T-cell (primary cell): ENCODE measurements at places on chromosomes 3 and 15.

- DNase-seq = no peak
These were observed 42.5 kb upstream of the UBE3A start for GRCh38 chr15:25481208-25481859.

DNA sequence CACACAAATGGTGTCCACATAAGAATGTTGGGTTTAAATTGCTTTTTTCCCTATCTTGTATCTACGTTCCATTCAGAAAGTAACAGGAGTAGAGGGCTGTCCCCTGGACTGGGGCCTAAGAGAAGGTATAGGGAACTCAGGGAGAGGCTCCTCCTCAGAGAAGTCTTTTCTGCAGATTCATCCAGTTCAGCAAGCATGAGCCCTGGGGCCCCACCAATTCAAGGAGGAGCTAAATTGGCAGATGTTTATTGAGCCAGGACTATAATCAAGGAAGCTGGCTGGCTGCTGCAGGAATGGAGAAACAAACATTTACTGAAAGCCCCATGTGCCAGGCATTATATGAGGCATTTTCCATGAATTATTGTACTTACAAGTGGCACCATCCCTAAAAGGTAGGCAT lies 22.1 kb upstream of the LARS2 start:
- no peak for DNase-seq

GRCh38 chr3:113018536-113019181 lies 27.9 kb downstream of the GTPBP8 start:
- no peak for DNase-seq

- no peak for DNase-seq
These were observed 138.5 kb downstream of the RORA start for GRCh38 chr15:61090386-61091288.

DNA sequence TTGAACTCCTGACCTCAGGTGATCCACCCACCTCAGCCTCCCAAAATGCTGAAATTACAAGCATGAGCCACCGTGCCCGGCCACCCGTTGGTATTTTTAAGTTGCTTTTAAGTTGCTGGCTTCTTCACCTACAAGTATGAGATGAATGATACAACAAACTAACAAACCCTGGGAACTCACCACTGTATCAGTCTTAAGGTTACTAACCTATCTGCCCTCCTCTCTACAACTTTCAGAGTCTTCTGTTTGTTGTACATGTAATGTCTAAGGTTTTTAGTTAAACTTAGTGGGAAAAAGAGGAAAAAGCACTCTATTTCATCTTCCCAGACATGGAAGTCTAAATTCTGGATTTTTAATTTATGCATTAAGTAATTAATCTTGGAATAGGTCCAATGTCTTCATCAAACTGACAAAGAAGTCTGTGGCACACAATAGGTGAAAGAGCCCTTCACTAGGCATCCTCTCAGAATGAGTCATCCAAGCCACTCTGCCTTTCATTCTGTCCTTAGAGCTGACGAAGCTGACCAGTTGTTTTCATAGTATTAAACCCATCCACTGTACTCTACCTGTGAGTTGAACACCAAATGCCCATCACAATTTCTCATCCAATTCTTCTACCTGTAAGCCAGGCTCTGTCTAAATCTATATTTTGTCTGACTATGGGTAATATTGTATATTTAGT lies 936.1 kb downstream of the TUSC7 start:
- DNase-seq = no peak

- no peak for DNase-seq
These were observed 29.4 kb downstream of the LYSMD4 start for GRCh38 chr15:99703603-99704443.

DNA sequence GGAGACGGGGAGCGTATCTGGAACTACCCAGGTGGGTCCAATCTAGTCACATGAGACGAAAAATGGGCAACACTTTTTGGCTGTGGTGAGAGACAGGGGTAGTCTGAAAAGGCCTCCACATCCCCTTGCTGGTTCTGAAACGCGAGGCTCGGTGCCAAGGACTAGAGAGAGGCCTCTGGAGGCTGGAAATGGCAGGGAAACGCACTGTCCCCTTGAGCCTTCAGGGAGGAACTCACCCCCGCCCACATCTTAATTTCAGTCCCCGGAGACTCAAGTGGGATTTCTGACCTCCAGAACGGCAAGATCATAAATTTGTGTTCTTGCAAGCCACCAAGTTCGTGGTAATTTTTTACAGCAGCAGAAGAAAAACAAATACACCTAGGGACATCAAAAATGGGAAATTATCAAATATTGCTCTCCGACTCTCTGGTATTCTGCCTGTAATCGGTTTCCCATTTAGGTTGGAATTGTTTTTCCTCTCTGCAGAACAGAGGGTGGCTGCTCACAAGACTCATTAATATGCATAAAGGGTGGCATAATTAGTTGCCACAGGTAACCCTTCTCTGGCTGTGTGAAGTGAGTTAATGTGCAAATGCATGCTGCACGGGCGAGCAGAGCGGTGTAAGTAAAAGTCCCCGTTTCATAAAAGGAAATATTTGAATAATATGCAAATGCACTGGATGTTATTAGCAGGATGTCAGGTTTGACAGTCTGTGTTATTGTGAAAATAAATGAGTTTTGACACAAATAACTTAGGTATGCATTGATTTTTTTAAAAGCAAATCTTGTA lies 185.7 kb downstream of the ARRDC4 start:
- no peak for DNase-seq

- no peak for DNase-seq
These were observed 379.3 kb downstream of the NTRK3 start for GRCh38 chr15:87877114-87877810.

- DNase-seq = no peak
These were observed 4.8 kb downstream of the SCG5 start for GRCh38 chr15:32646291-32646690.

DNA sequence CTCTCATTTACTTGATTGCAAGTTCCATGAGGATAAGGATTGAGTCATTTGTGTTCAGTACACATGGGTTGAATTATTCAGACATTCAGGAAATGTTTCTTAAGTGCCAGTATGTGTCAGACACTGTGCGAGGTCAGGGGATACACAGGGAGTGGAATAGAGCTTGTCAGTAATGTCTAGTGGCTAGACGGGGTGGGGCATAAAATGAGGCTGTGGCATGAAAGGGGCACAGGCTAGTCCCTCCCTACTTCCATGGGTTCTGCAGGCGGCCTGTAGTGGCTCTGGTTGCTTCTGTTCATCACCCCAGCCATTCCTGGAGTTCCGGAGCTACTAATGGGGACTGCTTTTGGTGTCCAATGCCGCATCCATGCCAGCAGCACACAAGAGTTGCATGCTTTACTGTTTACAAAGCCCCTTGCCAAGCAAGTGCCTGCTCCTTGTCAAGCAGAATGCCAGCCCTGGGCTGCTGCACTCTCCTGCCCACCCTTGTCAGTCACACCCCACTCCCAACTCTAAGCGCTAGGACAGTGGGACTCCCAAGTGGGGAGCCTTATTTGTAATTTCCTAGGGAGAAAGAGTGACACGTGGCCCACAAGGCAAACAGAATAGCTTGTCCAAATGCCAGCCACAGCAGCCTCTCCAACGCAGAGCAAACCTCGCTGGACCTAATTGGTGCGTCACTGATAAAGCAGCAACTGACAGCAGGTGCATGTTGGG lies 70.8 kb downstream of the RAB11A start:
- no peak for DNase-seq

DNA sequence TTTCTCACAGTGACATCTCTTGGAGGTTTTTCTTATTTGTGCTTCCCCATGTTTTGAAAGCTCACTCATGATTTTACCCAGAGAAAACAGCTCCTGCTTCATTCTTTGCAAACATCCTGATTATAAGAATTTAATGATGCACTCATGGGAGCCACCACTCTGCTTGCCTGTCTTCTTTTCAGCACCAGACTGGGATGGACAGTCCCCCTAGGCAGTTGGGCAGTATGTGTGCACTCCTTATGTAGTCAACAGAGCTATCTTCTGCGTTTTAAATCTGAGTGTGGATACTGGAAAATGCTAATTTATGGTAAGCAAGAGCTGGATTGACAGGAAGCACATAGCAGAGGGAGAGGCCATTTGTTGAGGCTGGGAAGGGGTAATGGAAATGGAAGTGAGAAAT lies 276.1 kb downstream of the AGBL1 start:
- no peak for DNase-seq

DNA sequence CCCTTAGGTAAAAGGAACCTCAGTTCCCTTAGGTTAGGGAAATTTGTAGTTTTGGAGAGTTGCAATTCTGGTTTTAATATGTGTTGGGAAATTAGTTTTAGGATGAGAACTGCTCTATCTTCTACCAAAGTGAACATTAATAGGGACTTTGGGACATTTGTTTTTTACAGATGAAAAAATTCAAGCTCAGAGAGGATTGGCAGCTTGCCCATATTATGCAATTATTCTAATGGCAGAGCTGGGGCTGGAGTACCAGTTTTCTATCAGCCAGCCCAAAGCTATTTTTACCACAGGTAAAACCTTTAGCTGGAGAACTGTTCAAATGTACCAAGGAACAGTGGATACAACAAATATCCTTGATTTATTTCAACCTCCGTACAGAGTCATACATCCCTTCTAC lies 127.0 kb downstream of the CPNE4 start:
- DNase-seq = no peak

- no peak for DNase-seq
These were observed 5.8 kb downstream of the GNAI2 start for GRCh38 chr3:50241713-50242380.

- no peak for DNase-seq
These were observed 314.2 kb downstream of the LPP start for GRCh38 chr3:188468196-188468595.

DNA sequence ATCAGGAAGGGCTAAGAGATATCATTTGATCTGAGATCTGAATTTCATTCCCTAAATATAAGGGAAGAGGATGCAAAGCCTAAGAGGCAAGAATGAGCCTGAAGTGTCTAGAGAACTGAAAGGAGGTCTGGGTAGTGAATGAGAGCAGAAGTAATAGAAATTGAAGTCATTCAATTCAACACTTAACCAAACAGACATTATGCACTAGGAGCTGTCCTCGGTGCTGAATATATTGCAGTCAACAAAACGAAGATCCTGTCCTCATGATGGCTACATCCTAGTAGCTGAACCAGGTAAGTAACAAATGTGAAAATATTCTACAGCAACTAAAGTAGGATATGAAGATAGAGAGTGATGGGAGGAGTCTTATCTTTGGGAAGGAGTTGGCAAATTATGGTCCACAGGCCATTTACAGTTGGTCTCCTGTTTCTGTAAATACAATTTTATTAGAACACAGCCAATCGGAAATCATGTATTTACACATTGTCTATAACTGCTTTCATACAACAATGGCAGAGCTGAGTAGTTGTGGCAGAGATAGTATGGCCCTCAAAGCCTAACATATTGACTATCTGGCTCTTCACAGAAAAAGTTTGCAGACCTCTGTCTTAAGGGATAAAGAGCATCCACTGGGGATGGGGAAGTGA lies 192.9 kb upstream of the CADPS start:
- DNase-seq = no peak

GRCh38 chr15:56783156-56783856 lies 50.0 kb upstream of the ZNF280D start:
- no peak for DNase-seq

- DNase-seq = no peak
These were observed 29.3 kb downstream of the EPHA6 start for GRCh38 chr3:96843505-96844203.

DNA sequence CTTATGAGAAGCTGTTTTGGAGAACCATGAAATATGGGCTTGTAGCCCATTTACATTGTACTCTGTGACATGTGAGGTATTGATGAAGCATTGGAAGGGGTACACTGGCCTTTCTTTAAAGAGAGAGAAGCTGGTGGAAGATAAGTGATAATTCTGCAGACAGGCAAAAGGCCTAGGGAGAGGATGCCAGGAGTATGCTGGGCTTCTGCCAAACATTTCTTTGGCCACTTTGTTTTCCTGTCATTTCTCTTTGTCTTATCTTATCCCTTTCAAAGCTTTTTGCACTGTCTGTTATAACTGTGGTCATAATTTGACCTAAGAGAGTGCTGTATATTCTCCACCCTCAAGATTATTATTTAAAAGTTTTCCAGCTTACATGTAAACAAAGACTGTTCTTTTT lies 109.6 kb upstream of the SEMA6D start:
- DNase-seq = no peak

DNA sequence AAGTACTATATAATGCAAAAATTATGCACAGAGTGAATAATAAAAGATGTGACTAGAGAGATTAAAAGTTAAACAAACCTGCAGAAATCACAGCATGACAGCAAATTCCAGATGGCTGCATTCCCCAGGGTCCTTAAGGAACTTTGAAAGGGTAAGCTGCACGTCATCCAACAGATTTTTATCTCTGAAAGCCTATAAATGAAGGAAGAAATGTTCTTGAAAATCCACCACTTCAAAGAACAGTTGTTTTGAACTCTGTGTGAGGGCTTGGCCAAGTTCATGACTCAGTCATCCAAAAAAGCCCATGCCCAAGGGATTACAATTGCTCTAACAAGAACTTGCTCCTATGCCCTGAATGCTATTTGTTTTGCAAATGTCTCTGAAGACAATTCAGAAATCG lies 603.6 kb downstream of the PLOD2 start:
- DNase-seq = no peak
